RWPE2 (cell line): ENCODE measurements at places on chromosomes 1 and 21.

GRCh38 chr1:29230204-29230552, 556 bp downstream of the MECR start:
- no peak for DNase-seq

- no peak for DNase-seq
These were observed 229.5 kb upstream of the USP24 start for GRCh38 chr1:55444667-55445066.

GRCh38 chr1:2372551-2373490, 18.5 kb downstream of the MORN1 start:
- peak; percentile 60 for DNase-seq

- DNase-seq = no peak
These were observed 15.7 kb upstream of the ETS2 start for GRCh38 chr21:38790059-38790458.

DNA sequence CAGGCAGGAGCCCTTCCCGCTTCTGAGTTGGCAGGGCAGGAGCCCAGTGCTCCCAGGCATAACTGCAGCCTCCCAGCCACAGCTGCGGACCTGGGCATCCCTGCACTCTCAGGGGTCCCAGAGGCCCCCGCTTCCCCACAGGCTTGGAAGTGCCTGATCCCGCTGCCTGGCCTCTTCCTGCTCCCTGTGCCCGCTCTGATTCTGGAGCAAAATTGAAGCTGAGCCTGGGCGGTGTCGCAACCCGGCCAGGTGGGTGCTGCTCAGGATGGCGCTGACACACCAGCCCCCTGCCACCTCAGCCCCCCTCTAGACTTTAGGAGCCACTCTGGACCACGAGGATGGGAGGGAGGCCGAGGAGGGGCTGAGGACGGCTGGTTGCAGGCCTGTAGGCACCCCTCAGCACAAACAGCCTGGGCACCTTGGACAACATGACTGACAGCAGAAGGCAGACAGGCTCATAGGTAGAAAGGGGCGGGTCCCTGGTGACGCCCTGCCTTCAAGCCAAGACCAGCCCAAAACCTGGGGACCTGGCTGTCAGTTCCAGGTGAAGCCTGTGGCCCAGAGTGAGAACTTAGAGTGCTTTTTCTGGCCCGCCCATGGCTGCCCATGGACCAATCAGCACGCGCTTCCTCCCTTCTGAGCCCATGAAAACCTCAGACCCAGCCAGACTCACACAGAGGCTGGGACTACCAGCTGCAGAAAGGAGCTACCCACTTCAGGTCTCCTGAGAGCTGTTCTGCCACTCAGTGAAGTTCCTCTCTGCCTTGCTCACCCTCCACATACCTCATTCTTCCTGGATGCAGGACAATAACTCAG, 7.2 kb downstream of the HLCS start:
- DNase-seq = no peak

GRCh38 chr1:115893545-115893944, 52.6 kb upstream of the NHLH2 start:
- DNase-seq = no peak

DNA sequence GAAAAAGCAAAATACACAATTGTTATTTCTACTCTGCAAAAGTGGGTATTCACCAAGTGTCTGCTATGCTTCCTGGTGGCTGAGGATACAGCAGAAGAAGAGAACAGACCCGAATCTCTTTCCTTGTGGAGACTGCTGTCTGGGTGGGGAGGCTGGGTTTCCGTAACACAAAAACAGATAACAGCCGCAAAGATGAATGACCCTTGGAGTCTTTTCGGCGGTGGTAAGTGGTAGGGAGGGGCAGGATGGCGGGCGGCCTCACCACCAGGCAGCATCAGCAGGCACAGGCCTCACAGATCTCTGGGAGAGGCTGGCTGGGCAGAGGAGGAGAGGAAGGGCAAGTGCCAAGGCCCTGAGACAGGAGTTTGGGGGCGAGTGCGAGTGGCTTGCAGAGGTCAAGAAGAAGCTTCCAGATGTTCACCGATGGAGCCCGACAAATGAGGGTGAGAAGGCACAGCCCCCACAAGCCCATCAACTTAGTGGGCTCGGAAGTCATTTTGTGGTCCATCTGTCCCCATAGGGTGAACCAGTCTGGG, 164.2 kb downstream of the RHOU start:
- no peak for DNase-seq

- DNase-seq = no peak
These were observed 111.6 kb downstream of the MATN1 start for GRCh38 chr1:30611741-30612309.
